ENCODE measurements at places on chromosomes 6 and 20. TPM values are rescaled to one million over a fixed set of nuclear protein-coding genes. Genes with fewer than 3 reads are reported as not detected.
A peak's percentile ranks its signal among the peaks of the same experiment; 100 is the strongest.

Gene EFCAB8
- 0.13 TPM for total RNA-seq

Gene PNISR
- total RNA-seq: 147 TPM

Gene FANCE
- total RNA-seq: 19.2 TPM

Gene HS3ST5
- total RNA-seq: not detected

Gene TMEM244
- not detected for total RNA-seq

Gene CALHM5
- total RNA-seq: 0.26 TPM

Gene OTOR
- total RNA-seq: not detected

Gene BPIFA1
- not detected for total RNA-seq

GRCh38 chr6:154650351-154650750 is 82.9 kb upstream of the SCAF8 start:
- DNase-seq: no peak

- DNase-seq: no peak
Observed at GRCh38 chr6:160102399-160102798, 19.2 kb upstream of the SLC22A1 start.

DNA sequence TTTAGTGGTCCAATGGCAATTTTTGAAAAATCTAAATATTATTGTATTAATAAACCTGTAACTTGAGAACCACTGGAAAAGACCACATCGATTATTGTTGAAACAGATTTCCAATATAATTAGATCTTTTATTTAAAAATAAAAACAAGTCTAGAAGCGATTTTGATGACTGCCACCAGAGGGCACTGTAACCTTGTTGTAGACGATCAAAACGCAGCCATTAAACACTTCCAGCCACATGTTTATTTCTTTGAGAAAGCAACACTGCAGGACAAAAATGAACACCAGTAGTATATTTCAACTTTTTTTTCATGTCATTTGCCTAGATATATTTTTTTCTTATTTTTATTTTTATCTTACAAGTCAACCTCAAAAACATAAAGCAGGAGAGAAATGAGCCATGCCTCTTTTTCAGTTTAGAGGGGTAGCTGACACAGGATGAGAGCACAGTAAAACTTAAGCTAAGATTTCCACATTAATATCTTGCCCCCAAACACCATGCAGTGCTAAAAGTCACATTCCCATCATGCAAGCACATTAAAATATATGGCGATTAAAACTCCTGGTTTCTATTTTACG is 115.4 kb downstream of the OPRM1 start:
- DNase-seq: peak; percentile 75

- DNase-seq: no peak
Observed at GRCh38 chr6:46832816-46833215, 39.6 kb downstream of the MEP1A start.

GRCh38 chr20:3714092-3714491 is 1.7 kb upstream of the SIGLEC1 start:
- no peak for DNase-seq

DNA sequence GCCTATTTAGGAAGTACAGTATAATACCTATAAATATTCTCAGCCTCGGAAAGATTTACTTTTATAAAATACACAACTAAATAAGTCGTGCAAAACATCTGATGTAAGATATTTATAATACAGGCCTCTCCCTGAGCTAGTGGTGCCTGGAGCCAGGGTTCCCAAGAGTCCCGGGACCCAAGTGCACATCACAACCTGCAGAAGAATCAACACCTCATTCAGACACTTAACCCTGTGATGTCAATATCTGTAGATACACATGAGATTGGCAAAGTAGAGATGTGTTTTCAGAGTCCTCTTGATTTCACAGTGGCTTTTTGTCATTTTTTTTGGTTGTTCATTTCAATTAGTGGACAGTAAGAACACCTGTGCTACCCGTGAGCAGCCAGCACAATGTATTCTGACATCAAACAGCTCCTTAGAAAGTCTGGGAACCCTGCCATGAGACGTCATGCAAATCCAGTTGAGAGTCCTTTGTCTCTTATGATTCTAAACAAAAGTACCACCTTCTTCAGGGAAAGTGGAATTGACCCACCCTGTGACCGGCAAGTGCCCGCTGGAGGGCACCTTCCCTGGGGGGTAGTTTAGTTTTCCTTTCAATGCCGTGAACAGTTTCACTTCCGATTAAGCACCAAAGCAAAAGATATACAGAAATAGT is 101.6 kb downstream of the DACT2 start:
- DNase-seq: no peak

DNA sequence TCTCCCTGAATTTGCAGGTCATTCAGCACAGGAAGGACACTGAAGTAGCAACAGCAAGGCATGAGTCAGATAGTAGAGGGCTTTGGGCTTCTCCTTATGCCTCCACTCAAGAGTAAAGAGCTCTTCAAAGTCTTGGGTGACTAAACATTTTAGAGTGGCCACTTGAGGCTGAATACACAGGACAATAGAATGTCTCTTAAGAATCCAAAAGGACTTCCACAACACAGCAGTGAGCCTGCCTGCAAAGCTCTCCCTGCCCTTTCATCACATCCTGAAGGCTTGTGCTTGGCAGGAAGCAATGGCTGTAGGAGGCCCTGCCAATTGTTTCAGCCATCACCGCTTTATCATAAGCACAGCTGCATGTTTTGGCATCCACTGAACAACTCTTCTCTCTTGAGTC is 36.8 kb downstream of the FOXQ1 start:
- DNase-seq: peak; percentile 35

DNA sequence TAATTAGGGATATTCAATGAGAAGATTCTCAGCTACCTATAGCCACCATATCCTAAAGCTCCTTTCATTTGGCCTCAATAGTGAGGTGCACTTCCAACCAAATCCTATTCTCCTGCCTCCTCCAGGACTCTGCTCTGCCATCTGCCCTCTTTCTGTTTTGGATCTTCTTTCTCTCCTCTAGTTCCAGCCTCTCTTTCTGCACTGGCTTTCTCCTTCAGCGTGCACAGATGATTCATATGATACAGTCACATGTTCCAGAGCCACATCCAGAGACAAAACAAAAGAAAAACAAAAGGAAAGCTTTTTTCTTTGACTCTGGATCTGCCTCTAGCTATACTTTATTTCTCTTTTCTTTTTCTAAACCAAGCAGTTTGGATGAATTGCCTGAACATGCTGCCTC is 531.9 kb upstream of the MAN1A1 start:
- no peak for DNase-seq

GRCh38 chr20:32231847-32232246 is 24.2 kb downstream of the POFUT1 start:
- peak; percentile 46 for DNase-seq

Data from A673 (cell line).